ENCODE measurements at places on chromosomes 3 and 15. TPM values are rescaled to one million over a fixed set of nuclear protein-coding genes. Genes with fewer than 3 reads are reported as not detected.
A peak's percentile ranks its signal among the peaks of the same experiment; 100 is the strongest.

- H3K36me3 ChIP-seq = no peaks in the 10 kb centered on the region
- DNase-seq = no peak
- H3K4me1 ChIP-seq = peaks cover 27% of the 10 kb centered on the region
- H3K27ac ChIP-seq = peak overlapping the region; percentile 79
- no peak overlapping the region for H3K4me3 ChIP-seq
- no peaks in the 10 kb centered on the region for H3K27me3 ChIP-seq
Observed at GRCh38 chr15:70741677-70742293, 21.6 kb downstream of the UACA start.

DNA sequence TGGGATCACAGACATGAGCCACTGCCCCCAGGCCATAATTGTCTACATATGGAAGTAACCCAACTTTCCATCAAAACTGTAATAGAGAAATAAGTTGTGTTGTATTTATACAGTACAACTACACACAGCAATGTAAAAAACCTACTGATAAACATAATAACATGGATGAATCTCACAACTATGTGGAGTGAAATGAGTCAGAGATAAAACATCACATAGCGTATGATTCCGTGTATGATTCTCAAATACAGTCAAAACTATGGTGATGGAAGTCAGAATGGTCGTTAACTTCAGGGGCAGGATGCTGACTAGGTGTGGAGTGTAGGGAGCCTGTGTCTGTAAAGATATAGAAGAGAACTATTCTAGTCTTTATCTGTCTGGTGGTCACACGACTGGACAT is 332.7 kb upstream of the SLCO3A1 start:
- H3K27ac ChIP-seq = no peak overlapping the region
- H3K4me3 ChIP-seq = no peak overlapping the region
- H3K27me3 ChIP-seq = no peaks in the 10 kb centered on the region
- no peak for DNase-seq
- H3K4me1 ChIP-seq = no peaks in the 10 kb centered on the region

- H3K27ac ChIP-seq = no peak overlapping the region
- H3K4me3 ChIP-seq = no peak overlapping the region
- peaks cover 8% of the 10 kb centered on the region for H3K4me1 ChIP-seq
- no peaks in the 10 kb centered on the region for H3K36me3 ChIP-seq
- DNase-seq = no peak
Observed at GRCh38 chr3:138872632-138873031, 37.9 kb upstream of the PIK3CB start.

GRCh38 chr15:101372960-101373525 is 78.0 kb upstream of the SNRPA1 start:
- H3K4me3 ChIP-seq = no peak overlapping the region
- no peak for DNase-seq
- H3K27me3 ChIP-seq = peaks cover 28% of the 10 kb centered on the region
- H3K4me1 ChIP-seq = no peaks in the 10 kb centered on the region
- H3K36me3 ChIP-seq = no peaks in the 10 kb centered on the region
- no peak overlapping the region for H3K27ac ChIP-seq

DNA sequence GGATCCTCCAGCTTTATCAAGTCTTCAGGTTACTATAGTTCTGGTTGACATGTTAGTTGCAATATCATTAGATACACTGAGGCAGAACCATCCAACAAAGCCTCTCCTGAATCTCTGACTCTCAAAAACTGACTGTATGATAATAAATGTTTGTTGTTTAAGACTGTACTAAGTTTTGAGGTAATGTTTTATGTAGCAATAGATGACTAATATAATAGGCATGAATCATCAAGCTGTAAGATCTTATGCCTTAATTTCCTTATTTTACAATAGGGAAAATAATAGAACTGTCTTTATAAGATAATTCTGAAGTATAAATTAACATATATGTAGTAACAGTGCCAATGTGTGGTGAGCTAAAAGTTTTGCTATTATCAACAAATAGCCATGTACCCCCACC is 88.9 kb upstream of the TBC1D5 start:
- H3K27ac ChIP-seq = no peak overlapping the region
- no peaks in the 10 kb centered on the region for H3K4me1 ChIP-seq
- H3K4me3 ChIP-seq = no peak overlapping the region
- H3K36me3 ChIP-seq = no peaks in the 10 kb centered on the region
- H3K27me3 ChIP-seq = no peaks in the 10 kb centered on the region
- DNase-seq = no peak

SCG5 gene
- total RNA-seq = 1.1 TPM

PLA2G4F gene
- total RNA-seq = 28.2 TPM

GRCh38 chr15:75640483-75641178 is 607 bp upstream of the IMP3 start:
- H3K4me3 ChIP-seq = peak overlapping the region; percentile 94
- no peak for DNase-seq
- H3K27me3 ChIP-seq = no peaks in the 10 kb centered on the region
- peak overlapping the region; percentile 97 for H3K27ac ChIP-seq
- no peaks in the 10 kb centered on the region for H3K36me3 ChIP-seq
- peaks cover 28% of the 10 kb centered on the region for H3K4me1 ChIP-seq

DNA sequence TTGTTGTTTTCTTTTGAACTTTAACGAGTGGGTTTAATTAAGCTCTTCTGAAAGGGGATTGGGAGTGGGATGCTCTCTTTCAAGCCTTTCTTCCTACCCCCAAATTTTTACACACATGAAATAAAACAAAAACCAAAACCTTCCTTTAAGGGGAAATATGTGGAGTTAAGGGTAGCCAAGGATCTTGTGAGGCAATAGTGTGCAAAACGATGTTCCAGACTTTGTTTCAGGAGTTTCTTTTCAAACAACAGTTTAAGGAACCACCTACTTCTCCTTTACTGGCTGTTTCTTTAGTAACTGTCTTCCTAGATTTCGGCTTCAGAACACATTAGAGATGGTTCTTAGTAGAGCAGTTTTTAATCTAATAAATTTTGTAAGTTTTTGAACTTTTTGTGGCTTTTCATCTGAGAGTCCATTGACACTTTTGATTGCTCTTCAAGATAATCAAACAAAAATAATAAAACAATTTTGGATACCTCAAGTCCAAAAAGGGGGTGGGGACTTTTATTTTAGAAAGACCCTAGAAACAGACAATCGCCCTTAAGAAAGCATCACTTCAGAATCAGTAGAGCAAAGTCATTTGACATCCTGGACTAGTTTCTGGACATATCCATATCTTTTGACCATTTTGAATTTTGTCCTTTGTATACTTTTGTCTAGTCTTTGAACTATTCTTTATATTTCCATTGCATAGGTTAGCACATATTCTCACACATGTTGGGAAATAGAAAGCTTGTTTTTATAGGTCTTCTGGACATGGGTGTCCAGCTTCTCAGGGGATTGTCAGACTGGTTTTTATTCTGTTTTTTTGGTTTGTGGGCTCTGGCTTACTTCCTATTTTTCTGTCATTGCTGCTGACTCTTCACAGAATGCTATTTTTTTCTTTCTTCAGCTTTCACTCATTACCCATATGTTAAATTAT is 6.0 kb downstream of the DIPK2A start:
- peak overlapping the region; percentile 22 for H3K4me3 ChIP-seq
- no peak for DNase-seq
- H3K27ac ChIP-seq = peak overlapping the region; percentile 98
- no peaks in the 10 kb centered on the region for H3K36me3 ChIP-seq

KNG1 gene
- not detected for total RNA-seq

GP5 gene
- not detected for total RNA-seq

DNA sequence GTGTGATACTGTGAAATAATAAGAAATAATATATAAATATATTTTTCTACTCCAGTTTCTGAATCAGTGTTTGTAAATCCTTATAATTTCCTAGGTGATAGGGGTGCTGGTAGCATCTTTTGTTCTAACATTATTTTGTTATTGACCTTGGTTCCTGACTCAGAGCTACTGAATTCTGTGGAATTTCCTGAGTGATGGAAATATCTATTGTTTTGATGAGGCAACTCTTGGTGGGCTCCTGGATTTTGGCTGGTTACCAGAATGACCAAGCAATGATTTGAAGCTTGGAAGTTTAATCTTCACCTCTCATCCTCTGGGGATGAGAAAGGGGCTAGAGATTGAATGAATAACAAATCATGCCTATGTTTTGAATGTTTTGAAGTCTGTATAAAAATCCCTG is 377.3 kb downstream of the LPP start:
- peaks cover 9% of the 10 kb centered on the region for H3K36me3 ChIP-seq
- no peaks in the 10 kb centered on the region for H3K27me3 ChIP-seq
- DNase-seq = no peak
- H3K4me1 ChIP-seq = no peaks in the 10 kb centered on the region
- no peak overlapping the region for H3K27ac ChIP-seq

LAMB2 gene
- total RNA-seq = 200 TPM

- H3K4me1 ChIP-seq = no peaks in the 10 kb centered on the region
- DNase-seq = no peak
- H3K36me3 ChIP-seq = no peaks in the 10 kb centered on the region
- H3K4me3 ChIP-seq = no peak overlapping the region
- no peaks in the 10 kb centered on the region for H3K27me3 ChIP-seq
- no peak overlapping the region for H3K27ac ChIP-seq
Observed at GRCh38 chr3:120077731-120078130, 16.5 kb downstream of the GSK3B start.
